NCI-H226 (cell line): ENCODE measurements at places on chromosomes 7 and 10.

- no peak for DNase-seq
Observed at GRCh38 chr7:78862411-78862900, 591.0 kb downstream of the MAGI2 start.

DNA sequence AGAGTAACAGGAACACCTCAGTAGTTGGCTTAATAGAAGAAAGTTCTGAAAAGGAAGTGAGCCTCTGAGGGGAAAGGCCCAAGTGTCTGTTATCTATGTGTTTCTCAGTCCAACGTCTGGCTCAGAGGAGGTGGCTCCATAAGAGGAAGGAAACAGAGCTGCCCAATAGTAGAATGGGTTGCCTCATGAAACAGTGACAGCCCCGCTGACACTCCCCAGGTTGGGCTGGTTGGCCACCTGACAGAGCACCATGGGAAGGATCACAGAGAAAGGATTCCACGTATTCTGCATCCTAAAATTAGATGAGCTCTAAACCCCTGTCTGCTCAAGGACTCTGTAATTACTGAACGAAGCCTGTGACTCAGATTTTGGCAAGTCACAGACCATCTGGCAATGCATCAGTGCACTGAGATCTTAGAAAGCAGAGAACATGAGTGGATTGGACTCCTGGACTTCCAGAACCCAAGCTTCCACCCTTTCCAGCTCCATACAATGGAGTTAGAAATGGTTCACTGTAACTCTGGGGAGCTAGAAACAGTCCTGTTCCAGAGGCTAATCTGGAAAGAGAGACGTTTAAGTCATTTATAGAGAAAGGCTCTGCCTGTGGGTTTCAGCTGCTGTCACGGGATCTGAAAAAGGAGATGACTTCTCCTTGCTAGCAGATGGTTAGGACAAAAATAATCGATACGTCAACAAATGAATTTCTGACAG, 2.9 kb downstream of the PKD2L1 start:
- DNase-seq: no peak

DNA sequence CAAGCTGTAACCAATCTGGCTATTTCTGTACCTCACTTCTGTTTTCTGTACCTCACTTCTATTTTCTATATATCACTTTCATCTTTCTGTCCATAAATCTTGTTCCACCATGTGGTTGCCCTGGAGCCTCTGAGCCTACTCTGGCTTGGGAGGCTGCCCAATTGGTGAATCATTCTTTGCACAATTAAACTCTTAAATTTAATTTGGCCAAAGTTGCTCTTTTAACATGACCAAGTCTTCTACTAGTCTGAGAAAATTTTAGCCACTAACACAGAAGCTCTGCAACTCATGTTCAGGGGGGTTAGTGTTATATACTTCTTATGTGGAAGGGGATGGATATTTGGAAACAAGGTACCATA, 503.5 kb downstream of the KIF20B start:
- no peak for DNase-seq

- no peak for DNase-seq
Observed at GRCh38 chr10:7485244-7485556, 74.4 kb upstream of the SFMBT2 start.

DNA sequence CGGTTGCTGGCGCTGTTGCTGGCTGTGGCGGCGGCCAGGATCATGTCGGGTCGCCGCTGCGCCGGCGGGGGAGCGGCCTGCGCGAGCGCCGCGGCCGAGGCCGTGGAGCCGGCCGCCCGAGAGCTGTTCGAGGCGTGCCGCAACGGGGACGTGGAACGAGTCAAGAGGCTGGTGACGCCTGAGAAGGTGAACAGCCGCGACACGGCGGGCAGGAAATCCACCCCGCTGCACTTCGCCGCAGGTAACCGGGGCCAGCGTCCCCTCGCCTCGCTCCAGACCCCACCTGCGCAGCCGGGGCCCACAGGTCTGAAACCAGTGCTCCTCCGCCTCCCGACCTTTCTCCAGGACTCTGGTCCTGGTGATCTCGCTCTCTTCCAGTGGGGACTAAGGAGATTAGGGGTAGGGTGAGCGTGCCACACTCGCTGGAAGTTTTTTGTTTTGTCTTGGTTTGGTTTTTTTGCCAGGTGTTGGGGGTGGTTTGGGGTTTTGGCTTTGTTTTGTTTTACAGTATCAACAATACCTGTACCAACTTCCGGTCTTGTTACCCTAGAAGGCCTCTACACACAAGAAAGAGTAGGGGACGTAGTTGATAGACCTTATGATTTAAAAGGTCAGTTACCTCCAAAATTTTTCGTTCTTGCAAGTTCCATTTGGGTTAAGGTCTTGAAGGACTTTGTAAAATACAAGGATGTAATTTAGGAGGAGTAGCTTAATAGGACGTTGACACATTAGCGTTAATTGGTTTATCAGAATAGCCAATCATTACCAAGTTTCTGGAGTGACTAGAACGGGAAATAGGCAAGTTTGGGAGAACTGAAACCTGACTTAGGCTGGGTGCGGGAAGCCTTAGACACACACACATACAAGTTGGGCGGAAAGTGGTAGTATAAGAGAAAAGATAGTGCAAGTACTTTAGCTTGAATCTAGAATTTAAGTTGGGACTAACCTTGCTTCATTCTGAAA, 704 bp downstream of the TNKS2 start:
- DNase-seq: no peak

GRCh38 chr7:130047831-130048230, 3.3 kb downstream of the ZC3HC1 start:
- DNase-seq: peak; percentile 9

GRCh38 chr7:127946847-127947246, 84.4 kb downstream of the LRRC4 start:
- DNase-seq: no peak

DNA sequence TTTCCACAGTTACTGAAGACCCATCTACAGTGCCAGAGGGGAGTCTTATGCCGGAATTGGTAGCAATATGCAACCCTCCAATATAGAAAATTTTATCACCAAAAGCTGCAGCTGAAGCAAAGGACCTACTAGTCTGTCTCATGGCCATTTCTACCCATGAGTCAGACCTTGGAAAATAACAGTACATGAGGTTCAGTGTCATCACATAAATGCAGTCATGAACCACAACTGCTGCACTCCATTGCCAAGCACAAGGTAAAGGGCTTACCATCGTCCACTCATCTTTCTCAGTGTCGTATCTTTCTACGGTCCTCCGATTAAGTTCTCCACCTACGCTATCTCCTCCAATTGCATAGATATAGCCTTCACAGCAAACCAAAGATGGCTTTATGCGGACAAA, 21.8 kb downstream of the KBTBD2 start:
- no peak for DNase-seq

- no peak for DNase-seq
Observed at GRCh38 chr10:33493978-33494377, 159.5 kb upstream of the NRP1 start.

DNA sequence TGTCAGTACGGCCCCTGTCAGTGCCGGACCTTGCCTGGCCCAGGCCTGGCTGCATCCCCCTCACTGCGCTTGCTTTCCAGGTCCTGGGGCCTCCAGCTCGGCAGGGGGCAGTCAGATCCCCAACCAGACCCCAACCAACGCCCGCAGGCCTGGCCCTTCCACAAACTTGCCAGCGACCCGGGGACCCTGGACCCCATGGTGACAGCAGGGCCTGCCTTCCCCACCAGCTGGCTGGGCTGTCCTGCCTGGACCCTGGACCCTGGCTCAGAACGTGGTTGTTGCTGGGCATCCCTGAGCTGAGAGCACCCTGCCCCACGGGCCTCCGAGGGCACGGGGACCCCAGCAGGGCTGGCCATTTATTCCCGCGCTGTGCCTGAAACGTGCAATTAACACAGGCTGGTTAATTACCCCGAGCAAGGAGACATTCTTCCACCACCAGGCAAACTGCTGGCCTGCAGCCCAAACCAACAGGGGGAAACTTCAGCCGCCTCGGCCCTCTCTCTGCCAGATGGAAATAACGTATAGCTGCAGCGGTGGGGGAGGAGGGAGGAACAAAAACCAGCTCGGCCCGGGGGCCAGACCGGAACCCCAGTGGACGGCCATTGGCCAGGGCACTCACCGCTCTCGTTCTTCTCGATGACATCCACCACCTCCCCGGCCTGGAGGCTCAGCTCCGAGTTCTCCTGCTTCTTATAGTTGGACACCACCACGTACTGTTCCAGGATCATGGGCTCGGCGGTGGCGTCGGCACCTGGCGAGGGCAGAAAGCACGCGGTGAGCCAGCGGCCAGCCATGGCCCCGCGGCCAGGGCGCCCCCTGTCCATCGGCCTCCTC, 167.1 kb downstream of the NEURL1 start:
- DNase-seq: peak; percentile 52

DNA sequence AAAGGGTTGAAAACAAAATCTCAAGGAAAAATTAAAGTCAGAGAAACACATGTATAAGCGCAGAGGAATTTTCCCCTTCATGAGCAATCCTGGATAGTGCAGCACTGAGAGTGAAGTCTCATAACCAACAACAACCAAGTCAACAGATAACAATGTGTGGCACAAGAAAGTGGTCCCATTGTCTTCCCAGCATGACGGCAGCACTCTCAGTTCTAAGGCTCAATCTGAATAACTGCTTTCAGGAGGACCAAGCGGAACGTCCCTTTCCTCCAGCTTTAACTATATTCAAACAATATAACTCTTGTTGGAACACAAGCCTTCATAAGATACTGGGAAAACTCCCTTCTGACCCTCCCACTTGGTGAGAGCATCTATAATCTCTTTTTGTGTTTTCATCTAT, 137.9 kb downstream of the RAPGEF5 start:
- DNase-seq: no peak

- DNase-seq: no peak
Observed at GRCh38 chr7:13774976-13775375, 214.5 kb downstream of the ETV1 start.

DNA sequence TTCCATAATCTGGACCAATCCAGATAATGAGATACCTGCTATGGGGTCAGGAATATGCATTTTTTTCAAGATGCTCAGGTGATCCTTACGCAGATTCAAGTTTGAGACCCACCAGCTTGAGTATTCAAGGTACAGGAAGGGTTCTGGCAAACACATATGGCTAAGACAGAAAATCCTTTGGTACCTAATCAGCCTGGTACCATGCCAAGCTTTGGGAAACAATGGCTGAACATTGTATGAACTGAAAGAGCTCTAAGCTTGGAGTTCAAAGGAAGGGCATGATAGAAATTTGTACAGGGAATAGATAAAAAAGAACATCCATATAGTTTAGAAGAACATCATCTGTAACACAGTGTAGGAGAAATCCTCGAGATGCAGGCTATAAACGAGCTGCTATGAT, 382.7 kb downstream of the THSD7A start:
- no peak for DNase-seq

GRCh38 chr7:46449743-46450142, 528.7 kb upstream of the IGFBP3 start:
- DNase-seq: no peak

DNA sequence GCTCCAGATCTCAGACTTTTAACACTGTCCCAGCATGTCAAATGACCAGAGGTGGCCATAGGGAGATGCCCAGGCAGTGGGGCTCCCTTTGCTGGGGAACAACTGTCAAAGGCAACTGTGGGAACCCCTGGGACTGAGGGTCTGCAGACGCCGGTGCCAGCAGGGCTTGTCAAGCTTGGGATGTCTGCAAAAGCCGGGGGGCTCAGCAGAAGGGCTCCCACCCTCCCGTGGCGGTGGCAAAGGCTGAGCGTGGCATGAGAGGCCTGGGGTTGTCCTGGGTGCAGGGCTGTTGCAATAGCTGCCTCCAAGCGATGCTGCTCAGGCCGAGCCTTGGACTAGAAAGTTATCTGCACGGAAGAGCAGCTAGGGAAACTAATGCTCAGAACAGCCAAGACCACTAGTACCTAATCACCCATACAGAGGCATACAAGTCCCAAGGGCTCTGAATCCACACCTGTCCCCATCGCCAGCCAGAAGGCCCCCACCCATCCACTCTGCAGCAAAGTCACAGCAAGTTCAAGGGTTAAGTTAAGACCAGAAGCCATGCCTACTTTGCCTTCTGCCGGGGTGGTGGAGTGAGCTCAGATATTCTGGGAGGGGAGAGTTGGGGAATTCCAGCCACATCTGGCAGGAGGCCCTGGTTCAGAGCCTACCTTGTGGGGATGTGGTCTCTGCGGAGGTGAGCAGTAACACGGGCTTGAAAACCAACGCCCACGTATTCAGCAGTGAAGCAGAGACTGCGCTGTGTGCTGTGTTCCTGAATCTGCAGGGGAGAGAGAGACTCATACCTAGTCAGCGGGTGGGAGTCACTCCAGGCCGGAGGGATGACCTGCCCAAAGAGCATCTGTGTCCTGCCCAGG, 4.6 kb downstream of the SH2B2 start:
- DNase-seq: peak; percentile 11

GRCh38 chr7:10463701-10464100, 510.0 kb upstream of the PHF14 start:
- no peak for DNase-seq

DNA sequence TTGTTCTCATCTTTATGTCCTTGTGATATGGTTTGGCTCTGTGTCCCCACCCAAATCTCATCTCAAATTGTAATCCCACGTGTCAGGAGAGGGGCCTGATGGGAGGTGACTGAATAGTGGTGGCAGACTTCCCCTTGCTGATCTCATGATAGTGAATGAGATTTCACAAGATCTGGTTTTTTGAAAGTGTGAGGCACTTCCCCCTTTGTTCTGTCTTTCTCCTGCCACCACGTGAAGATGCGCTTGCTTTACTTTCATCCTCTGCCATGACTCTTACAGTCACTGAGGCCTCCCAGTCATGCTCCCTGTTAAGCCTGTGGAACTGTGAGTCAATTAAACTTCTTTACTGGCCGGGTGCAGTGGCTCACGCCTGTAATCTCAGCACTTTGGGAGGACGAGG, 161.0 kb downstream of the HERPUD2 start:
- no peak for DNase-seq

GRCh38 chr10:33248638-33249037, 85.8 kb downstream of the NRP1 start:
- DNase-seq: peak; percentile 55

DNA sequence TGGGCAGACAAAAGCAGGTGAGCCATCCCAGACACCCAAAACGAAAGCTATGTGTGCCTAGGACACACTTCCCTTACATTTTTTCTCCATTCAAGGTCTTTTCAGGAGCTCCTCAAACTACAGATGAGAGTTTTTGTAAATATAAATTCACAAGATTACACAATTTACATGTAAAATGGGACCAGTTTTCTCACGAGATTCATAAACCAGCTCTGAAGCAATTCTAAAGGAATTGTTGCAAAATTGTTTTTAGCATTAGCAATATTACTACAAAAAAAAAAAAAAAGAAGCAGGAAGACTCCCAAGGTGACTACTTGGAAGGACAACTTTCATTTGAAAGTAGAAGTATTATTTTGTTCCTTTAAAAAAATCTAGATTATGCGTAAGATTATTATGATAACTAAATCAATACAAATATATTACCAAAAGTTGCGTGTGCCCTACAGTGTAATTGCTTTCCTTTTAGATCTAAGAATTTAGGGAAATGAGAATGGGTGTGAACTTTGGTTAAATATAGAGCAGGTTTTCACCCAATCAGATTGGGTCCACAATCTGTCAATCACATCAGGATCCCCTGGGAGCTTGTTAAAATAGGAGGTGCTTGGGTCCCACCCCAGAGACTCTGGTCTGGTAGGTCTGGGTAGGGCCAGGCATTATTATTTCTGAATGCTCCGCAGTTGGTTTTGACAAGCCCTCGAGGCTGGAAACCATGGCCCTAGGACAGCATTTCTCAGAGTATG, 72.2 kb downstream of the TBXAS1 start:
- DNase-seq: no peak
